K562 (cell line): ENCODE measurements at places on chromosomes 5 and 9.

DNA sequence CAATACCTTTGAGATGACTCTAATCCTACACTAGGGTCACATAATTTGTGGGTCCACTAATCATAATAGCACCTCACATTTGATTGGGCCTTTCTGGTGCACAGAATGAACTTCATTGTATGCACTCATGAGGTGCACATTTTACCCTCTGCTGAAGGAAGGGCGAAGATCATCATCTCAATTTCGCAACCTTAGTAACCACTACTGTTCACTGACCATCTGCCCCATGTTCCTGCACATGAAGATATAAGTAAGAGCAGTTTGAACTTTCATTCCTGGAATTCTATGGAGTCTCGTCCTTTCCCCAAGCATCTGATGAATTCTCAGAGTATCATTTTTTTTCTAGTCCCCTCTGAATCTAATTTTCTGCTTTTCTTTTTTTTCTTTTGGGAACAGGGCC is 21.2 kb downstream of the GAS1 start:
- DNase-seq, result no peak

DNA sequence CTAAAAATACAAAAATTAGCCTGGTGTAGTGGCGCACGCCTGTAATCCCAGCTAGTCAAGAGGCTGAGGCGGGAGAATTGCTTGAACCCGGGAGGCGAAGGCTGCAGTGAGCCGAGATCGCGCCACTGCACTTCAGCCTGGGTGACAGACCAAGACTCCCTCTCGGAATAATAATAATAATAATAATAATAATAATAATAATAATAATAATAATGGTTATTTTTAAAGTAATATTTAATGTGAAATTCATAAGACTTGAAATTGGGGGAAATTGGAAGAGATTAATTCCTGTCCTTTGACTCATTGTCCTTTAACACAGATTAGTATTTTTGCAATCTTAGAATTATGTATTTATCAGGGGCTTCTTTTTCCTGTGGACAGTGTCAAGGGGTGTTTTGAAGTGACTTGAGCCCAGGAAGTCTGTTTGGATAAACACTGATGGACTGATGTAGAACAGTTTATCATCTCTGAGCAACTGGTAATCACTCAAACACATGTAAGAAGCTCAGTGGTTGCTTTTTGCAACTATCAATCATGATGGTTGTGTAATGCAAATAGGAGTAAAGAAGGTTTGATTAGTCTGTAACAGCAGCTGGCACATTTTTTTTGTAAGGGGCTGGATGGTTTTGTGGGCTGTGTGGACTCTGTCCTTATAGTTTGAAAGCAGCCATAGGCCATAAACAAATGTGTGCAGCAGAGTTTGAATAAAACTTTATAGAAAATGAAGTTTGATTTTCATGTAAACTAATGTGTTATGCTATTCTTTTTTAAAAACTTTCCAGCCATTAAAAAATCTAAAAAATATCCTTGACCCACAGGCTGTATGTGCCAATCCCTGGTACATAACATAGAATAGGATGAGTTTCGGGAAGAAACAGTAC is 93.5 kb downstream of the F2RL2 start:
- no peak for DNase-seq

GRCh38 chr5:93164690-93165089 is 416.3 kb downstream of the NR2F1-AS1 start:
- no peak for DNase-seq

- no peak for DNase-seq
Measured at GRCh38 chr5:73061593-73061992, 58.8 kb upstream of the TMEM171 start.
